GM23338 (cell line): ENCODE measurements at places on chromosomes 1 and 21.

DNA sequence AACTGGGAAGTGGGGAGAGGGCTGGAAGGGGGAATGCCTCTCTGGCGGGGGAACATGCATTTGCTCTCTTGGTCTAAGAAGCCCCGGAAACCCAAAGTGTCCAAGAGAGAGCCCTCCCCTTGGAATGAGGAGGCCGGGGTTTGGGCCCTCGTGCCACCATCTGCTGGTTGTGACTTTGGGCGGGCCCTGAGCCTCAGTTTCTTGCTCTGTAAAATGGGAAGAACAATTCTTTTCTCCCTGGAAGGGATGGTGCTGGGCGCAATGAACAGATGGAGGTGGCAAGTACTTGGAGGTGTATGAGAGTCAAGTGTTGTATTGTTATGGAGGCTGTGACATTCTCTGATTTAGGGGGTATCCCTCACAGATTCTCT, 69.9 kb upstream of the TARDBP start:
- no peak for DNase-seq

DNA sequence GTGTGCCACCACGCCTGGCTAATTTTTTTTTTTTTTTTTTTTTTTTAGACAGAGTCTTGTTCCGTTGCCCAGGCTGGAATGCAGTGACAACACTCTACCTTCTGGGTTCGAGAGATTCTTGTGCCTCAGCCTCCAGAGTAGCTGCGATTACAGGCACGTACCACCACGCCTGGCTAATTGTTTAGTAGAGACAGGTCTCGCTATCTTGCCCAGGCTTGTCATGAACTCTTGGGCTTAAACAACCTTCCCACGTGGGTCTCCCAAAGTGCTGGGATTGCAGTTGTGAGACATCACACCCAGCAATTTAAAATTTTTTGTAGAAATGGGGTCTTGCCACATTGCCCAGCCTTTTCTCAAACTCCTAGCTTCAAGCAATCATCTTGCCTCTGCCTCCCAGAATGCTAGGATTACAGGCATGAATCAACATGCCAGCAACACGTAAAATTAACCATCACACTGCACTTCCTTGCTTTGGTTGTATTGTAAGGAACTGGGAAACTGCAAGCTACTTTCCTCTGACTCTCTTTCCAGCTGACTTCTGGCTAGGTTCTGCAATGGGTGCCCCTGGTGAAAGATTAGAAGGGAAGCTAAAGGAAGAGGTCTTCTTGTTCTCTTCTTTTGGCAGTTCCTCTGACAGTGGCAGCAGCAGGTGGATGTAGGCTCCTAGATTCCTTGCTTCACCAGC, 13.9 kb upstream of the IL6R start:
- DNase-seq: no peak

DNA sequence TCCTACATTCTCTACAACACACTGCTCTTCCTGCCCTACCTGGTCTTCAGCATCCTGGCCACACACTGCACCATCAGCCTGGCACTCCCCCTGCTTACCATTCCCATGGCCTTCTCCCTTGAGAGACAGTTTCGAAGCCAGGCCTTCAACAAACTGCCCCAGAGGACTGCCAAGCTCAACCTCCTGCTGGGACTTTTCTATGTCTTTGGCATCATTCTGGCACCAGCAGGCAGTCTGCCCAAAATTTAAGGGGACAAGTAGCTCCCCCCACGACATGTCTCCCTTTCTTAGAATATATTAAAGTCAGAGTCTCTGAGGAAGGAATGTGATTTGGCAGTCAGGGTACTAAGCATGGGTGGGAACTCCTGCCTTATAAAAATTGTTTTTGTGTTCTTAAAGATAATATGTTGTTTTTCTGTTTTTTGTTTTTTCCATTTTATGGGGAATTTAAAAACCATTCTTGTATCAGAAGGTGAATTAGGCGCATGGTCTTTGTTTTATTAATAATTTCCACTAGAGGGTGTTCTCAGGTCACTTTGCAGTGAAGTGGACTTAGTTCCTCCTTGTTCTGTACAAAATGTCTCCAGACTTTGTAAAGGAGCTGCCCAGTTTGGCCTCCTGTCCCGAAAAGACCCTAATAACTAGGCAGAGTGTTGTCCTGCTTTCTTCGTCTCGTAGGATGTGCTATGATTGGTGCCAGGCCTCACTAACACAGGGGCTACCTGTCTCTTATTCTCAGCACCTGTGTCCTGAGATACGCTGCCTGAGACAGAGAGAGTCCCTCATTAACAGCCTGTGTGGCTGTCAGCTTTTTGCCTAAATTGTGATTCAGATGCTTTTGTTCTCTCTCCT, 13.1 kb downstream of the UBIAD1 start:
- no peak for DNase-seq

- DNase-seq: no peak
These were observed 14.1 kb upstream of the OR2B11 start for GRCh38 chr1:247472035-247472434.

- DNase-seq: no peak
These were observed 126.5 kb downstream of the MATN1 start for GRCh38 chr1:30596891-30597290.

DNA sequence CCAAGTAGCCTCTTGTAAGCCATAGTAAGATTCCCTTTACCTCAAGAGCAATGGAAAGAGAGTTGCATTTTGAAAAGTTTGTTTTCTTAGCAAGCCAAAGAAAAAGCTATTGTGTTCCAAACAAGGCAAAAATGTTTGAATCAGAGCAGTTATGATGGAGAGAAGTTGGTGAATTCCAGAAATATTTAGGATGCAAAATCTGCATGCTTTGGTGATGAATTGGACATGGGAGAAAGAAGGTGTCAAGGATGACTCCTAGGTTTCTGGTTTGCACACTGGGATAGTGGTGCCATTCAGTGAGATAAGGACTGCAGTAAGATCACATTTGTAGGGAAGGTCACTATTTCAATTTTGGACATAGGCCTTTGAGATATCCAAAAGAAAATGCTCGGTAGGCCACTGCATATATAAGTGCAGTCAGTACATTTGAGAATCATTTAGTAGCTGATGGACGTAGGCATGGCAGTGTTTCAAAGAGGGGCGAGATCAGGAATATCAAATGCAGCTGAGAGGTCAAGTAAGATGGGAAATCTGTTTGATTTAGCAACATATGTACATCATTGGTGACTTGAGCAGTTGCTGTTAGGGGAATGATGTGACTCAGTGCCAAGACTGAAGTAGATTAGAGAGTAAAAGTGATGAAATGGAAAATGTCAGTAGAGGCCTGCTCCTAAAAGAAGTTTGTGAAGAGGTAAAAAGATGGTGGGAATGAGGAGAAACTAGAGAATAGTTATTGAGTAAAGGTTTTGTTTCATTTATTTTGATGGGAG, 33.9 kb upstream of the GPR25 start:
- DNase-seq: no peak

GRCh38 chr1:100642826-100643225, 76.7 kb upstream of the VCAM1 start:
- no peak for DNase-seq

DNA sequence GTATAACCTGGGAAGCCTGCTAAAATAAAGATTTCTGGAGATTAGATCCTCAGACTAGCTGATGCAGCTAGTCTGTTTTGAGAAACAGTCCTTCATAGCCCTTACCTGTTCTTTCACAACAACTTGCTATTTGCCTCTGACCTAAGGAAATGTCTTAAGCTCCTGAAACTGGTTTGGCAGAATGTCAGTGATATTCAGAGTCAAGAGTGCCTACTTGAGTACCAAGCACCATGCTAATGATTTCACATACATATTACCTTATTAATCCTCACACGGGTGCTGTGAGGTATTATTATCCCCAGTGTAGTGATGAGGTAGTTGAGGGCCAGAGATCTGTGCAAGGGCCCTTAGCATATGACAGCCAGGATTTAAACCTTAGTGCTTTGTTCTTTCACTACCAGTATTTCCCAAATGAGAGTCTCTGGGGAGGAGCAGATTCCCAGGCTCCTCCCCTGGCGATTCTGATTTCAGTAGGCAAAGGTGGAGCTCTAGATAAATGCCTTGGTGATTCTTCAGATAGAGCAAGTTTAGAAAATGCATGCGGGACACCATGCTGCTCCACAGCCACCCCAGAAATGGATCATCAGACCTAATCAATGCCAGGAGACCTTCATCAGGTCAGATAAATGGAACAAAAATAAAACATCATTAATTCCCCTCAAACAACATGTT, 47.4 kb upstream of the WNT2B start:
- DNase-seq: peak; percentile 63

- no peak for DNase-seq
These were observed 128.8 kb downstream of the RRAGC start for GRCh38 chr1:38730511-38731397.

- DNase-seq: no peak
These were observed 32.7 kb downstream of the TUT4 start for GRCh38 chr1:52520148-52520547.

DNA sequence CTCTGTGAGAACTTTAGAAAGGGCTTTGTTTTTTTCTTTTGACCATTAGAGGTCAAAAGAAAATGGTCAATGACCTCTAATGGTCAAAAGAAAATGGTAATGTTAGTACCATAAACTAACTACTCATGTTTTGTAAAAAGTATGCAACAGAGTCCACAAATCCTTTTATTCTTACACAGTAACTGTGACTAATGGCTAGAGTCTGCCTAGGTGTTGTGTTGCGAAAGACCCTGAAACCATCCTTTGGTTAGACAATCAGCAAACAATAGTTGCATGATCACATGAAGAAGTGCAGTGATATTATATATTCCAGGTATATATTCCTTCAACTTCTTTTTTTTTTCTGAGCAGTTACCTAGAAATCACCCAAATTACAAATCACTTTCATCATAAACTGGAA, 40.9 kb downstream of the NEGR1 start:
- no peak for DNase-seq

GRCh38 chr1:31155216-31155806, 84.4 kb downstream of the NKAIN1 start:
- DNase-seq: peak; percentile 87

- no peak for DNase-seq
These were observed 40.6 kb upstream of the ATP1A1 start for GRCh38 chr1:116332451-116332850.

DNA sequence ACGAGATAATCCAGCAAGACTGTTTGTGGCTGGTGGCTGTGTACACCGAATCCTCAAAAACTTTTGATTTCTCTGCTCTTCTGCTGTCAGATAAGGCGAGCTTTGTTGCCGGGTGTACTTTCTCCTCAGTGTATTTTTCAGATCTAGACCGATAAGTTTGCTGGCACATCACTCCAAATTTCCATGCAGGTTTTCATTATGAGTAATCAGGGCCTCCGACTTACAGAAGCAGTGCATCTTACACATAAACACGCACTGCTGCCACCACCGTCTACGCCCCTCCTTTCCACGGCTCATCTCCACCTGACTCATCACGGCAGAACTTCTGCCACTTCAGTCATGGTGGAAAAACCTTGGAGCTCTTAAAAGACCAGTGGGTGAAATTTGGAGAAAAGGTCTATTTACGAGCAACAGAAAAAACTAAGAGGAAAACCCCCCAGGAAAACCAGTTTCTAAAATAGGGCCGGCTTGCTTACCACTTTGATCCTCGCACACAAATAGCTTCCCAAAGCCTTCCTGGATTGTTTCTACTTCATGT, 7.7 kb downstream of the ZBTB21 start:
- DNase-seq: no peak

GRCh38 chr1:99621340-99621901, 24.5 kb upstream of the PALMD start:
- DNase-seq: no peak

- DNase-seq: no peak
These were observed 117.6 kb upstream of the ZNF678 start for GRCh38 chr1:227445746-227446145.

DNA sequence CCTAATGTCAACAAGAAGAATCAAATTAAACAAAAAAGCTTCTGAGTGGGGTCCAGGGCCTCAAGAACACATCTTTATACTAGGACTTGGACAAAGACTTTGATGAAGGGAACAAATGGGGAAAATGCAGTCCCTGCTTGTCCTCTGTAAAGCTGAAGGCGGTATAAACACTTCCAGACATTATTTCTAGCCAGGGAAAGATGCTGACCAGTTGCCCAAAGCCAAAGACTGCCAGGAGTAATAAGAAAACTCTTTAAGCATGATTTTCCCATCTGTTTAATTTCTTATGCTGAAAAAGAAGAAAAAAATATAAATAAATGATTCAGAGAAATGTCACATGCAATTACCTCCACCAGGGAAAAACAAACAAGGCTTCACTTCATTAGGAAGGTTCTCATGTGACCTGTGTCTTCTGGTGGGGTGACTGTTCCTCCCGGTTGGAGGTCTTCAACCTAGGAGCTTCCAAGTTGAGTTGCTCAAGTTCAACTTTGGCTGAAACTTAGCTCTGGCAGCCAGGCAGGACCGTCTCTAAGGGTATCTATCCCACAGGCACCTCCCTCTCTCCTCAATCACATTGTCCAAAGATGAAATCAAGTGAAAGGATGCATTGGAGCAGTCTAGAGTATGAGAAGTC, 65.2 kb upstream of the KCNE2 start:
- no peak for DNase-seq

- DNase-seq: no peak
These were observed 8.0 kb downstream of the OSBPL9 start for GRCh38 chr1:51624855-51625254.

GRCh38 chr1:93021539-93022134, 57.4 kb upstream of the MTF2 start:
- DNase-seq: peak; percentile 64

DNA sequence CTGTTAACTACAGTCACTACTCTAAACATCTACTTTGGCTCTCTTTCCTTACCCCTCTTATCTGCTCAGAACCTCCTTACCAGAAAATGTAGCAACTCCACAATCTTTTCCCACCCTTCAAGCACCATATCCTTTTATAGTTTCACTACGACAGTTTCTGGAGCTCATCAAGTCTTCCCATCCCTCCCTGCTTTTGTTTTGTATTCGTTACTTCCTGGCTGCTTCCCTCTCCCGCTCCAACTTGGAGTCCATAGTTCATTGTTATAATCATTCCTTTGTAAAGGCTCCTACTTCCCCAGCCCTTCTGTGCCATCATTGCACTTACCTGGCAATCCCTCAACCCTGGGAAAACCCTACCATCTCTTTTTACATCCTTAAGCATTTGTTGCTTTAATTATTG, 18.0 kb downstream of the MPZL1 start:
- DNase-seq: no peak

- DNase-seq: no peak
These were observed 11.4 kb upstream of the CCN1 start for GRCh38 chr1:85569122-85569521.
